ENCODE measurements at places on chromosomes 1 and 21. TPM values are rescaled to one million over a fixed set of nuclear protein-coding genes. Genes with fewer than 3 reads are reported as not detected.

DNA sequence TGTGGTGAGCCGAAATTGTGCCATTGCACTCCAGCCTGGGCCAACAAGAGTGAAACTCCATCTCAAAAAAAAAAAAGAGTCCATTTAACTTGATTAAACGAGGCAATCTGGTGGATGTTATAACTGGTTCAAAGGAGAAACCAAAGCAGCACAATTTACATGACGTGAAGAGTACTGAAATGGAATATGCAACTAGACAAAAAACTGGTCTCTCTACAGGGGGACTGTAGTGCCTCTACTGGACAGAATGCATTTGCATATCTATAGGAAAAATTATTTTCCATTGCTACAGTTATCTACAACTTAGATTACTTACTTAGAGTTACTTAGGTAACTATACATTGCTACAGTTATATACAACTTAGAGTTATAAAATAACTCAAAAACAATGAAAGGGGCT is 2.7 kb upstream of the CAPN2 start:
- no peak for DNase-seq

The SELENBP1 gene
- total RNA-seq, result not detected

DNA sequence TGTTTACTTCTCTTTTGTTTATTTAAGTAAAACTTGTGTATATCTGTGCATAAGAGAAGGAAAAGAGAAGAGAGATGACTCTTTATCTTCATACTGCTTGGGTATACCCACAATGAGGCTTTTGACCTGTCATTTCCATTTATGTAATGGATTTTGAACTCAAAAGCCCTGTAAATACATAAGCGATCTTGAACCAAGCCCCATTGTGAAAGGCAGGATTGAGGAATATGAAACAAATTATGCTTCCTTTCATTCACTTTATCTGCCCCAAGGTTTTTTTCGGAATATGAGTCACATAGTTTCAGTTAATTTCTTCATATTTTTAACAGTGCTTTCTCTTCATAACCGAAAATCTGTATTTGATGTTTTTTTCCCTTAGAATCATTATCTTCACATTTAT is 21.4 kb downstream of the CNST start:
- no peak for DNase-seq

DNA sequence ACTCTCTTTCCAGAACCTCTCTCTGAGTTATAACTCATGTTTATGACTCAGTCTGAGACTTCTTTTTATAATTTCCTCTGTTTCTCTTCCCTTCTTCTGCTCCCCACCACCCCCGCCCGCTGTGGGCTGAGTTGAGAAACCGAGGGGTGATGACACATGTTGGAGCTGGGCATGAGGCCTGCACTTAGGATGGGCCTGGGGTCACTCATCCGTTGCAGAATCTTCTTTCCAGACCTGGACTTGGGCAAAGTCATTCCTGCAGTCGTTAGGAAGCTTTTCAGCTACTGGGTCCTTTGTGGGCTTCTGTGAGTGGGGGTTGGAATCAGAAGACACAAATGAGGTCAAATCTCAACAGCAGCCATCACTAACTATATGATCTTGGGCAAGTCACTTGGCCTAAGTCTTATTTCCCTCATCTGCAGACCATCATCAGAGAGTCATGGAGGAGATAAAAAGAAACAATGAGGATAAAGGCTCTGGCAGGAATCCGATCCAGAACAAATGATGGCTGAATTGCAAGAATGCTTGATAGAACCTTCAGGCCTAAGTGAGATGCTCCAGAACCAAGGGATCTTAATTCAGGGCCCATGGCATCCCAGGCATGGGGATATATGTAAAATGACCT is 53.4 kb downstream of the RPS6KA1 start:
- DNase-seq, result peak; percentile 94

DNA sequence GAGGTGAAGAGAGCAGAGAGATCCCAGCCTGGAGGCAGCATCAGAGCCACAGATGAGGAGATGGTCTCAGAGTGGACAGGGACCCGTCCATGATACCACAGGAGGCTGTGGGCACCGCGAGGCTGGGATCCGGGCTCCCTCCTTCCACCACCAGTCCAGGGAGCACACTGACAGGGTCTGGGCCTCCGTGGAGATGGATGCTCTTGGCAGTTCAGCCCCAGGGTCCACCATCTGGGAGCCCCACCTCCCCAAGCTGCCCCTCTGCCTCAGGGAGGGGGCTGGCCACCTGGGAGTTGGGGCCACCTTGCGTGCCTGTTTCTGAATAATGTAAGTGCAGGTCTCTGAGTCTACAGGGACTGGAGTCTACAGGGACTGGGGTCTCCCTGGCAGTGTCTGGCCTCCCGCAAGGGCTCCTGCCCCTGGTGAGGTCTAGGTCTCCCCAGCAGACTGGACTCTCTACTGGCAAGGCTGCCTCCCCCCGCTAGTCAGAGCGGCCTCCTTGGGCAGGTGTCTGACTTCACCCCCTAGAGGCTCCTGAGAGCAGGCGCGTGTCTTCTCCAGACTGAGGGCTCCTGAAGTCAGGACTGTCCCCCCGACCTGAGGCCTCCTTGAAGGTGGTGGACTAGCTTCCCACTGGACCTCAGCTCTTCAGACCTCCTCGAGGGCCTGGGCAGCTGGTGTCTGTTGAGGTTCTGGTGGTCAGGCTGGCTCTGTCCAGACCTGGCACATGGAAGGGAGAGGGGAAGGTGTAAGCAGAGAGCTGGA is 218.5 kb downstream of the PTPRU start:
- DNase-seq, result no peak

The OR2W3 gene
- not detected for total RNA-seq

The S100A8 gene
- not detected for total RNA-seq

DNA sequence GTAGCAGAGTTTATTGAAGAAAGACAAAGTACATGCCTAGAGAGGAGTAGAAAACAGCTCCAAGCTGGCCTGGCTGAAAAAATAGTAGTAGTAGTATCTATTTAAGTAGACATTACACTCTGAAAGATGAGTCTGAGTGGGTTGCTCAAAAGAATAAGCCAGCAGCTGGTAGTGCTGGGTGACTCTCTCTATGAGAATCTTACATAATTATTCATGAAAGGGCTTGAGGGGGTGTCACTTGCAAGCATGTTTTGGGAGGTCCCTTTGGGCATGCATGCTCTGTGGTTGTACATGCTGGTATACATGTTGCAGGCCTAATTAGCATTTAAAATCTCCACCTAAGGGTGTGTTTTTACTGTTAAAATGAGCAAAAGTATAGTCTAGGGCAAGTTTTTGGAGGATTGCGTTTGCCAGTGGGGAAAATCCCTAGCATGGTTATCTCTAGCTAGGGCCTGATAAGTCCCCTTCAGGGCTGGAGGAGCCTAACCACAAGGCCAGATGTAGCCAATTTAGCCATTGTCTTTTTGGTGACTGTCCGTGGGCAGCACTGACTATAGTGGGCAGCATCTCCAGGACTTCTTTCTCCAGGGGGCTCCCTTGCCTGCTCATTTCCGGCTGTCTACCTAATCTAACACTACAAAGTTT is 11.0 kb upstream of the FCGR2A start:
- DNase-seq, result no peak

DNA sequence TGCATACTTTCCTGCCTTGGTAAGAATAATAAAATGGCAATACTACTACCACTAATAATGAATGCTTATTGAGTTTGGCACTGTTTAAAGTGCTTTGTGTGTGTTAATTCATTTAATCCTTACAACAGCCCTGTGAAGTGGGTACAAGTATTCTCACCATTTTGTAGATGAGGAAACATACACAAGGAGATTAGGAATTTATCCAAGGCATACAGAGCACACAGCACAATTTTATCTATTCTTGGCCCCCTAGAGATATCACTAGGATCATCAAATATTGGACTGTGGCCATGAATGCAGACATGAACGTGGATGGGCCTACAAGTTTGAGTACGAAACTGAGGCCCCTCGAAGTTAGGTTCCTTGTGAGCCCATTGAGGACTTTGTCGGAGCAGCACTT is 39.5 kb downstream of the TENT5C start:
- DNase-seq, result no peak

GRCh38 chr1:23964790-23965740 is 5.4 kb downstream of the PNRC2 start:
- DNase-seq, result no peak

The NUP210L gene
- 0.05 TPM for total RNA-seq

The ALG14 gene
- 4.3 TPM for total RNA-seq

GRCh38 chr21:32886339-32886738 is 114.8 kb upstream of the PAXBP1 start:
- peak; percentile 44 for DNase-seq

The CLCNKA gene
- not detected for total RNA-seq

DNA sequence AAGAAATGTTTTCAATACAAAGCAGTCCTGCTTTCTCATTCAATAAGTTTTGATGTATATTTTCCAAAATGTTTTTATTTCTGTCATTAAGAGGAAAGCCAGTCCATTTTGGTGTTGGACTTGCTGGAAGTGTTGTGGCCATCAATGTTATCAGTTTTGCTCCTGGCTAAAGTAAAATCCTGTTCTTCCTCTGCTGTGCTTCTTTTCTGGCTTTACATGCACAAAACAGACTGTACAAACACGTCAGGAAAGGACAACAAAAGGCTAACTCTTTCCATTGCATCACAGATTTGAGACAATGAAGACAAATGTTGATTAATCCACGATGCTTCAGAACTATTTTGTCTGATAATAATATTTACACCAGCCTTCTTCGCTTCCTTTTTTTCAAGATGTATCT is 735.4 kb downstream of the LTN1 start:
- DNase-seq, result no peak

The UBL4B gene
- not detected for total RNA-seq

- DNase-seq, result no peak
Observed at GRCh38 chr1:98104289-98104688, 183.5 kb upstream of the DPYD start.

DNA sequence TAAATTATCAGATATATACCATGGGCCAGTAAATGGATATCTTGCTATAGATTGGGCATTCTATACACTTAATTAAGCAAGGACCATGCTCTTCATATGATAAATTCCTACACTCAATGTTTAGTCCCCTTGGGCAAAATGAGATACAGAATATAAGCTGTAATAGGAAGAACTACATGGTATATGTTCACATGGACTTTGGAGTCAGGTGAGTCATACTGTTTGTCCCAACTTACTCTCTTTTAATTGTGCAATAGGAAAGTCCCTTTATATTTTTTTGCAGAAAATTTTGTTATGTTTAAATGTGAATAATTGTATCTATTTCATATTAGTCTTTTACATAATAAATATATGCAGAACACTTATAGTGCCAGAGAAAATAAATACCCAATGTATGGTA is 820.2 kb upstream of the ADAMTS5 start:
- no peak for DNase-seq

DNA sequence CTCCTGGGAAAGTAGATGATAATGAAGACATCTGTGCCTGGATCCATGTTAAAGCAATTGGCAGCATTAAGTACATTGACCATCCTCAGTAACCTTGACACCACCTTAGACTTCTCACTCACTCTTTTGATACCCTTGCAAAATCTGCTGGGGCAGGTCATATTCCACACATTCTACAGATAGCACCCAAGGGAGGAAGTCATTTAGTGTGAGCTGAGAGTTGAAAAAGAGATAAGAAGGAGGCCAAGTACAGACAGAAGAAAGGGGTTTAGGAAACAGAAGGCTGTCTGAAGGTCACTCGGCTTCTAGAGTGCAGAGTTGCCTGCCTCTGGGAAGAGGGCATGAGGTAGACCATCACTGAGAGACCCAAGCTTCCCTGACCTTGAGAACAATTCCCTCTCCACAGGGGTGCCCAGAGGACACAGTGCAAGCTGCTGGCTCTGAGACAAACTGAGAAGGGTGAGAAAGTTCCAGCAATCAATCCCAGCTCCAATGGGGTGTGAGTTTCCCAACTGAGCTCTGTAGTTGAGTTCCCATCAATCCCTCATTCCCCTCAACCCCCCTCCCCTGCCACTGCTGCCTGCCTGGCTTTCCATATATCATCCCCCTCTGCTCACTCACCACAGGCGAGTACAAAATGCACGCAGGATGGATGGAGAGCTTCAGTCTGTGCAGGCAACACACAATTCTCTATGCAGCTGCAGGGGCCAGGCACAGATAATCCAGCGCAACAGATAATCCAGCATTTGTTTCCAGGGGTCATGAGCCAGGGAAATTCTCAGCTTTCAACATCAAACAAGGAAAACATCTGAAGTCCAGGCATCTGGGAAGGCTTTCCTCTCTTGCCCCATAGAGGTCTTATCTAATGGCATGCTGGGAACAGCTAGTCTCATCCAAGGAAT is 7.4 kb upstream of the MOB3C start:
- no peak for DNase-seq

DNA sequence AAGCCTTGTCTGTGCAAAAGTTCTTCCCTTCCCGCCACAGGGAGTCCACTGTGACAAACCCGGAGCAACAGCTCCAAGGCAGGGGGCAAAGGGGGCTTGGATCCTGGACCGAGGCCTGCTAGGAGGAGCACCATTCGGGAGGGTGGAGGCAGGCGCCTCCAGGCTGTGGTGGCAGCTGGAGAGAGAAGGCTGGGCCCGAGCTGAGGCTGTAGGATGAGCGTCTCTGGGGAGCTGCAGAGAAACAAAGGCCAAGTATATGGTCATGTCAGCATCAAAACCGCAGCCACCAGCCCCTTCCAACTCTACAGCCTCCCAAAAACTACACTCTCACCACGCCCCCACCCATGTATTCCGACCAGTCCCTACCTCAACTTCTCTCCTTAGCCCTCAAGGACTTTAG is 579 bp downstream of the SH3BP5L start:
- DNase-seq, result no peak

DNA sequence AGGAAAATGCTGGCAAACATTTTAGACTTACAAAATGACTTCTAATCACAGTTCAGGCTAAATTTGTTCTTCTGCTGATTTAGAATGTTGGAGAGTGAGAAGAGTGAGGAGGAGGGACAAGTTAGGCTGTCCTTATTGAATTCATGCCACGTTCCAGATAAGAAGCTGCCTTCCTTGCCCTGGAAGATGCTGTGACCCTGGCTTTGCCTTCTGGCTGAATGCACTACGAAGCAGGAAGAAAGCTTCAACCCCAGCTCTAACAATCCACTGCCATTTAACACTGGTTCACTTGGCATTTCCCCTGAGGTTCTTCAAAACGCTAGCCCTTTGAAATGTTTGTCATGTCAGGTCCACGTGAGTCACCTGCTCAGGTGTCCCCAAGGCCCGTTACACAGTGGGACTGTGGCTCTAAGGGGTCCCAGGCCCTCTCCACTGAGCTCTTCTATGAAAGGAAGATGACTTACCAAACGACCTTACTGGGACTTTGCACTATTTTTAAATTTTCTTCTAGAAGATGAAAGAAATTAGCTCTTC is 30.0 kb upstream of the LRRC8C start:
- peak; percentile 58 for DNase-seq

The DHRS3 gene
- 57.6 TPM for total RNA-seq

DNA sequence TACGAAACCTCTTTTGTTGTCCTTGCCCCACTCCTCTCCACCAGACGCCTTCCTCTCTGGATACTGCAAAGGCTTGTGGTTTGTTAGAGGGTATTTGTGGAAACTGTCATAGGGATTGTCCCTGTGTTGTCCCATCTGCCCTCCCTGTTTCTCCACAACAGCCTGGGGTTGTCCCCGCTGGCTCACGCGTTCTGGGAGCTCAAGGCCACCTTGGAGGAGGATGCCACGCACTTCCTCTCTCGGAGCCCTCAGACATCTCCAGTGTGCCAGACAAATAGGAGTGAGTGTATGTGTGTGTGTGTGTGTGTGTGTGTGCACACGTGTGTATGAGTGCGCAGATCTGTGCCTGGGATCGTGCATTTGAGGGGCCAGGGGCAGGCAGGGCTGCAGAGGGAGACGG is 37.6 kb upstream of the IL19 start:
- no peak for DNase-seq

Measured in activated CD4-positive, alpha-beta memory T cell treated with anti-CD3 and anti-CD28 coated beads for 36 hours (primary cell).